AG08395 (cell line): ENCODE measurements at places on chromosomes 4 and X.

DNA sequence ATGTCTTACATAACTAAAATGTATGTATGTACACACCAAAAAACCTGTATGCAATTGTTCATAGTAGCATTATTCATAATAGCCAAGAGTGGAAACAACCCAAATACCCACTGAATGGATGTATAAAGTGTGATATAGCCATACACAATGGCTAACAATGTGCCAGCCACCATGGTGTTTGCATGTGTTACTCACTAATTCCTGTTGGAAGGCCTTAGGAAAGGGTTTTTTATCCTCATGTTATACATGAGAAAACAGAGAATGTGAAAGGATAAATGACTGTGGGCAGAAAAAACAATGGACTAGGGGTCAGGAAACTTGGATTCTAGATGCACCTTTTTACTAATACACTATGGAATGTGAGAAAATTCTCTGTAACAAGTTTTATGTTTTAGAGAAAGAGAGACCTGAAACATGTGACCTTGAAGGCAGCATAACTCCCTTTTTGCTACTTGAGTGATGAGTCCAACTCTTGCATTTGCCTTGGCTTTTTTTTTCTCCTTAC lies 55.7 kb downstream of the TIGD2 start:
- no peak for DNase-seq

DNA sequence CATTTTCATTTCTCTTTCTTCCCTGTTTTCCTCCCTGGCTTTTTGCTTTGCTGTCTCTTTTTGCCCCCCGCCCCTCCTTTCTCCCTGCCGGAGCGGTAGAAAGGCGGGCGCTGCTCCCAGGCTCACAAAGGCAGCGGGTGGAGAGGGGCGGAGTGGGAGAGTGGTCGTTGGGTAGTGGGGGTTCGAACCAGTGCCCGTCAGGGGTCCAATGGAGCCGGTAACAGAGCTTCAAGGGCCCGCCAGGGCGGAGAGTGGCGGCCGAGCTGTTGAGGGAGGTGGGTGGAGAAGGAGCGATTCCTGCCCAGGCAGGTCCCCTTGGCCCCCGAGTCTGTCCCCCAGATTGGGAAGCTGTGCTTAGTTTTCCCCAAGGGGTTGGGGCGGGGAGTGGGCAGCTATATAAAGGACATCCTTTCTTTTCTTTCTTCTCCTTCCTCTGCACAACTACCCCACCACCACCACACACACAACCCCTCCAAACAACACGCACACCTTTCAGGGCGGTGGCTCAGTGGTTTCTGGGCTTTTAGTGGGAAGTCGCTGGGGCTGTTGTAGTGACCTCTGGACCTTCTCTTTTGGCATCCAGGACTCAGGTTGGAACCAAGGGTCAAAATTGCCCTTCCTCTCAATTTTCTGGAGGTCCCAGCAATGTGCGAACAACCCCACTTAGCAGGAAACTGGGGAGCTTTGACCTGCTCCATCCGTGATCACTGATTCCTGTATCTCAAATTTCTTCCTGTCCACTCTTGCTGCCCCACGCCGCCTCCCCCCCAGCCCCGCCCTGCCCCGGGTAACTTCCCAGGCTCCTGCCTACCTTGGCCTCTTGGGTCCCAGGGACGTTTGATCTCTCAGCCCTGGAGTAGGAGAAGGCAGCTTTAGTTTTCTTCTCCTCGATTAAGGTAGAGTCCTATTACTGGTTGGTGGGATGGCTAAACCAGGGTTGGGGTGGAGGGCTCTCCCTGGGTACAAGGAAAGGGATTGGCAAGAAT lies 1.9 kb downstream of the EFNB1 start:
- no peak for DNase-seq

DNA sequence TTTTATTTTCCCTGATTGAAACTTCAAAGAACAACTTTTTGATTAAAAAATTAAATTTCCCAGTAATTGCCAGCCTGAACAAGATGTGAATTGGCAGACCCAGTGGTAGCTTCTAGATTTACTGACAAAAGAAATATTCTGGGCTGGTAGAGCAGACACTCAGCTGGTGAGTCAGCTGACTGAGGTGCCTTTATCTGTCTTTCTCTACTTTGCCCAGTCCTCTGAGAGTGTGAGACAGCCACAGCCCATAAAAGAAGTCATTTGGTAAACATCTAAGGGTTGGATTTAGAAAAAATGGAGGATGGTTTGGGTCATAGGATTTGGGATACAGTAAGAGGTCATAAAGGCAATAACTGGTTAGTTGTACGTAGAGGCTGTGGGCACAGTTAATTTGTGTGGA lies 54.5 kb downstream of the CCSER1 start:
- DNase-seq, result no peak

DNA sequence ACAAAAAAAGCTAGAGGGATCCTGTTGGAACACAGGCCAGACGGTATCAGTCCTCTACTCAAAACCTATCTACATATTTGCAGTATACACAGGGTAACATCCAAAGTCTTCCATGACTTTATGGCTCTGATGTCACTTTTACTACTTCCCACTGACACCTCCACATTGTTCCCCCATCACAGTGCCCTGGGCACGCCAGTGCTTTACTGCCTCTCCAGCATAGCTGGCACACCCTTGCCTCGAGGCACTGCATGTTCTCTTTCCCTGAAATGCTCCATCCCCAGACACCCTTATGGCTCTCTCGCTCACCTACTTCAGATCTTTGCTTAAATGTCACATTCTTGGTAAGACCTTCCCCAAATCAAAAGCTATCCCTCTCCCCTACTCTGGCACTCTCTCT lies 6.3 kb upstream of the ATP10D start:
- DNase-seq, result no peak

GRCh38 chr4:179110816-179111215 lies 1668.6 kb upstream of the AGA start:
- DNase-seq, result no peak

DNA sequence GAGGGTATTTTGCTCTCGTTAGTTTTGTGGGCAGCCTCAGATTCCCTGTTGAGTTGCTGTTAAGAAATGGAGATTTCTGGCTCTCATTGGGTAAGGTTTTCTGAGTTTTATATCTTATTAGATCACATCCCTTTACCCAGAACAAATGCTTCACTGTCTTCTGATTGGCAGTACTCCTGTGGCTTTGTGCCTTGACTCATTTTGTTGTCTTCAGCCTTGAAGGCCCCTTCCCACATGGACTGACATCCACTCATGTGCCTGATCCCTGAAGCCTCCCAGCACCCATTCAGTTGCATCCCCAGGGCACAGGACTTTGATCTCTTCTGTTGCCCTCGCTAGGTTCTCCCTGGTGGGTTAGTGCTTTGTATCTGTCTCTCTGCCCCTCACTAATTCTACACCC lies 10.4 kb downstream of the MED28 start:
- DNase-seq, result no peak

DNA sequence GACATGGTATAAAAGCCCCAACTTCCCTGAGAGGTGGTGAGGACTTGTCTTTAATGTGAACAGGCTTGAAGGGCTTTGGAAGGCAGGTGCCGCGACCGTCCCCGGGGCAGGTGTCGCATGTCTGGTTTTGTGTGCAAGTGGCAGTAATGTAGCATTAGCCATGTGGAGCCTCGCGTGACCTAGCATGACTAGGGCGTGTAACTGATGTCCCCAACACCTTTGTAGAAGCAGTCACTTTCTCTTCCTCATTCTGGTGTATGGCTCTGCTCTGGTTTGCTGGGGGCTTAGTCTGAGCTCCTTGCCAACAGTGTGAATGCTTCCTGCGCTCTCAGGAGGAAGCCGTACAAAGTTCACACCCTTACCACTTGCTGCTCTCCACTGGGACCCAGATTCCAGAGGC lies 145.7 kb downstream of the AMMECR1 start:
- no peak for DNase-seq

DNA sequence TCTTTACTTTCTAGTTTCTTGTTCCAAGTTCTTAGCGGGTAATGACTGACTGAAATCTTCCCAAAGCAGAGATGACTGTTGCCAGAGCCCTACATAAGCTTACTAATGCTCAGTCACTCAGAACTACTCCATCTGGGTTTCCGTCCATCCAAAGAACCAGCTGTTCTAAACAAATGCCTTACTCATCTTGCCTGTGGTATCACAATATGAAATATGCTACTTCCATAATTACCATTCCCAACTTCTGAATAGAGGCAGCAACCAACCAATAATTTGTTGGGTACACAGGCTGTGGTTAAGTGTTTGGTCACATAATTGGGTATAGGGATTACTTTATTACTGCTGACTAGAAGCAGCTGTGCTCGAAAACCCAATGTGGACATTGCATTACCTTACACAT lies 930.2 kb upstream of the DIAPH2 start:
- no peak for DNase-seq

GRCh38 chrX:65035446-65035770 lies 59.2 kb upstream of the ZC4H2 start:
- DNase-seq, result peak; percentile 31

DNA sequence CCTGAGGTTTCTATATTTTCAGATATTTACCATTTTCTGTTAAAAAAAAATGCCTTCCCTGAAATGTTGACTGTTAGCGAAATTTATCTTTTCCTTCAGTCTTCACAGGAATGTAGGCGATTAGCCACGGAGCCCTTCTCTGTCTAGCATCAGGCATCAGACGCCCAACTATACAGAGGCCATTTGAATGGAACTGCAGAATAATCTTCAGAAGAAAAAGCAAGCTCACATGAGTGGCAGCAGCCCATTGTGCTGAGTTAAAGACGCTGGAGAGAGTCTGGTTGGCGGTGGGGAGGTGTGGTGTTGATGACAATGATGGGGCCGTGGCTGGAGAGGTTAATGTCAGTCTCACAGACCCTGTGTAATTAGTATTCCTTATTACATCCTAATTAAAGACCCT lies 196.8 kb upstream of the LEF1 start:
- no peak for DNase-seq

GRCh38 chrX:85243761-85244449 lies at the start of the genes SATL1 and ZNF711:
Gene SATL1 (minus strand): TSS chrX:85243779. CDS start chrX:85108968, 134,811 bp downstream.
Gene ZNF711 (plus strand): TSS chrX:85243991. CDS start chrX:85247573, 3,582 bp downstream.
- no peak for DNase-seq

- no peak for DNase-seq
Measured at GRCh38 chrX:85309717-85310116, 65.9 kb downstream of the ZNF711 start.

GRCh38 chrX:72492499-72492898 lies 80.1 kb downstream of the HDAC8 start:
- no peak for DNase-seq

DNA sequence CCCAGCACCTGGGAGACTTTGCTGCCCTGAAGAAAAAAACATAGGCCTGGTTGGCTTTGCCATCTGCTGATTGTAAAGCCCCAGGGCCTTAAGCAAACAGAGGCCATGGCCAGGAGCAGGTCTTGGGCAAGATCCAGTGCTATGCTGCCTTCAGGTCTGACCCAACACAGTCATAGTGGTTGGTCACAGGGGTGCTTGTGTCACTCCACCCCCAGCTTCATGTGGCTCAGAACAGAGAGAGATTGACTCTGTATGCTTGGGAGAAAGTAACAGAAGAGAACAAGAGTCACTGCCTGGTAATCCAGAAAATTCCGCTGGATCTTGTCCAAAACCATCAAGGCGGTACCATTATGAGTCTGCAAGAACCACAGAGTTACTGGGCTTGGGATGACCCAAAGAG lies 24.4 kb upstream of the SMARCA5 start:
- no peak for DNase-seq

DNA sequence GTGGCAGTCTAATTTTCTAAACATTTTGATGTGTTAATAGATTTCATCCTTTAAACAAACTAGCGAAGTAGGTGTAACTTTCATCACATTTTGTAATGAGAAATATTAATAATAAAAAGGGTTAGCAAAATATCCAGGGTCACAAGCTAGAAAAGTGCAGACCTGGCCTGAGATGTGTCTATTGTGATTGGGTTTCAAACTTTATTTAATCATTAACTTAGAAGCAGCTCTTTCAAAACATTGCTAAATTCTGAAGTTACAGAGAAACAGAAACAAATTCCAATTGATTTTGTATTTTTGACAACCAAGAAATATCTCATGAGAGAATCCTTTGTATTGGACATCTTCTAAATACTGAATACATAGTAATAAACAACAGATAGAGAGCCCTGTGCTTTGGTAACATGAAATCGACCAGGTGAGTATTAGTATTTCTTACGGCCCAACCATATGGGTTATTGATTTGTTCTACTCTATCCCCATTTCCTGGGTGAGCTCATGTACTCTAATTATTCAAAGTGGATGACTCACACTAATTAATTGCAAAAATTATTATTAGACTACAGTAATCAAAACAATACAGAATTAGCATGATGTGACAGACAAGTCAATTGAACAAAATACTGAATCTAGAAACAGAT lies 1093.8 kb upstream of the AGA start:
- no peak for DNase-seq

DNA sequence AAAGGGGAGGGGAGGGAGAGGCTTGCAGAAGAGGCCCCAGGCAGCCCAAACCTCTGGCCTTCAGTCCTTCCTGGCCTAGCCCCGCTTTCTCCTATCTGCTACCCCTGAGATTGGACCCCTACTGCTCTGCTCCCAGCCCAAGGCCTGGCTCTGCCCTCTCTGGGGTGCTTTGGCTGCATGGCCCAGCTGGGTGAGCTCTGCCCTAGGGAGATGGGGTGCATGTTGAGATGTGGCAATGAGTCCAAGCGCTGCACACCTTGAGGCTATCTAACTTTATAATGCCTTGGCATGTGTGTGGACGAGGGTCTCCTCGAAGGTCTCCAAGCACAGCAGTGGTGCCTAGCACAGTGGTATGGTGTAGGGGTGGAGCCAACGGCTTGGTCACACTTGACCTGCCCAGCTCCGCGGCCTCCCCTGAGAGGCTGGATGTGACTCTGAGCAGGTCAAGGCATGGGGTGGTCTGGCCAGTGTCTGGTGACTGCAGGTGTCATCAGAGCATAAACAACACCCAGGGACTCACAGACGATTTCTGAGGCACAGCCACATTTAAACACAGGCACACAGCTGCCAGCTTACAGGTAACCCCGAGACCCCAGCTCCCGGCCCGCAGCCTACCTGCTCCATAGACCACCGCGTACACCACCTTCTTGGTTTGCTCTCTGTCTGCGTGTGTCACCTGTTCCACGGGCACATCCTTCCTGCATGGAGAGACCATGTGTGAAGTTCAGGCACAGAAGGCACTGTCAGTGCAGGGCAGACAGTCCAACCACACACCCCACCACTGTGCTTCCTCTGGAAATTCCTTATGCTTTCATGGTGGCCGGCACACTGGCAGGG lies 36.3 kb downstream of the NAT8L start:
- DNase-seq, result no peak

DNA sequence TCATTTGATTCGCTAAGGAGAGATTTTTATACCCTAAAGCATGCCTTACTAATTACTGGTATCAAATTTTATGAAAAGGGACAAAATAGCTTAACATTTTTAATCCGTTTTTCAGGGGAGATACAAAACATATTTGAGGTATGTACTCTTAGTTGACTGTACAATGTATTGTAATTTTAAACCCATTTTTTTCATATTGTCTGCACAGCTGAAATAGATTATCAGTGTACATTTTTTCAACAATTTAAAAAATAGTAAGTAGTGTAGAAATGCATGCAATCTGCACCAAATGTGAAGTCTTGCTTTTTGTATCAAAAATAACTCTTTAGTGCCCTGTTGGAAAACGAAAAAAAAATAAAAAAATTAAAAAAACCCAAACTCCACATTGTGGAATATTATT lies 82.2 kb downstream of the TENM3 start:
- no peak for DNase-seq
